Endodermal cell (in vitro differentiated cells): ENCODE measurements at places on chromosomes 5 and 9. TPM values are rescaled to one million over a fixed set of nuclear protein-coding genes. Genes with fewer than 3 reads are reported as not detected.

- DNase-seq, result no peak
Measured at GRCh38 chr5:57181154-57181553, 7.3 kb downstream of the GPBP1 start.

- no peak for DNase-seq
Measured at GRCh38 chr5:66793049-66793448, 196.9 kb downstream of the MAST4 start.

DNA sequence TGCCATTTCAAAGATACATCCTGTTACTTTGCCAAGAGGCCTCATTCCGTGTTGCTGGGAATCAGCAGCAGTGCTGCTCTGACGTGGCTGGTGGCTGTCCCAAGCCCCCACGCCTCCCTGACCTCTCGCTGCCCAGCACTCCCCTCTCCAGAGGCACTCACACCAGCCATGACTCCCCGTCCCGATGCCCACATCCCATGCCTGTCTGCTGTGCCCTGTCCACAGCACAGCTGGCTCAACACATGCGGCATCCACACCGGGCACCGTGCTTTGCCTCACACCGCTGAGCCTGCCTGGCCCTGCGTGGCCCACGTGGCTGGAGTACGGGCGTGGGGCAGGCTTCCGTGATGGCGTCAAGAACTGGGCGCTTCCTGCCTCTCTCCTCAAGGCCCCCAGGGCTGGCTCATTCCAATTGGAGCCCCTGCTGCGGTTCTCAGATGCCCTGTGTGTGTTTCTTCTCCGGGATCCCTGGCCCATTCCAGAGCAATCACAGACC, 7.8 kb upstream of the LCN1 start:
- DNase-seq, result peak; percentile 46

DNA sequence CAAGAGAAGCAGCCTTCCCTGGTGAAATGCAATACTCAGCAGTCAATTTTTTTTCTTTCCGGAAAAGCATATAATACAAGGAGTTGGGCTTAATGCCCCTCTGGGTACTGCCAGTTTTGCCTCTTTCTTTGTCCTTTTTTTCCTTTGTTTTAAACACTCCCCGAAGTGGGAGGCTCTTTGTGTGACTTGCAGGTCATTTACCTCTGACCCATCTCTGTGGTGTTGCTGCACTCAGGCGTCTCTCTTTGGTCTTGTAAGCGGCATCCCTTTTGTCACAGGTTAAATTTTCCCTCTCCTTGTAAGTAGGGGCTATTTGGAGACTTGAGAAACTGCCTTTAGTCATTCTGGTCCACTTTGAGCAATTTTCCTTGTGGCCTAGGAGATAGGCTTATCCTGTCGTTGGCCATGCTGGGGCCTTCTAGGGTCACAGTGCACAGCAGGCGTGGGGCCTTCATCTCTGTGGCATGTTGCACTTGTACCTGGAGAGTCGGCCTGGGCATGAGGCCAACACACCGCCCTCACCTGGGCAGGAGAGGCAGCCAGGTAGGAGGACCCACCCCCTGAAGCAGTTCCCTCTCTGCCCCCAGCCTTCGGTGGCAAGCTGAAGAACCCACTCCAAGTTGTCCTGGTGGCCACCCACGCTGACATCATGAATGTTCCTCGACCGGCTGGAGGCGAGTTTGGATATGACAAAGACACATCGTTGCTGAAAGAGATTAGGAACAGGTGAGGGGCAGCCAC, 27.7 kb upstream of the CTSL start:
- peak; percentile 43 for DNase-seq

GRCh38 chr9:37943345-37944265, 39.7 kb upstream of the SLC25A51 start:
- no peak for DNase-seq

DNA sequence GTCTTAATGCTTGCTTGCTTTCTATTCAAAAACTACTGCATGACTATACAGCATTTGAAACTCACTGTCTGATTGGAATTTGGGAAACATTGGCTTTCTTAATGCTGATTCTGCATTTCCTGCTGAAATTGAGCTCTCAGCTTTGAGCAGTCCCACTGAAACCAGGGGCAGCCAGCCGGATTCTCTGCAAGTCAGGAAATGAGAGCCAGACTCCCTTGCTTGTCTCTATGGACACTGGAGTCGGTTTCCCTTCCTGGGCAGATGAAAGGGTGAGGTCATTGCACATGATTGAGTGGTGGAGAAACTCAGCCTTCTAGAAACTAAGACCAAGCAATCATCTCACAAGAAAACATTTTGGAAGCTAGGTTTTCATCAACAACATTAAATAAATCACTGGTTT, 119.7 kb upstream of the SPATA31C2 start:
- no peak for DNase-seq

GRCh38 chr9:35179347-35180280, 17.8 kb downstream of the UNC13B start:
- DNase-seq, result no peak

DNA sequence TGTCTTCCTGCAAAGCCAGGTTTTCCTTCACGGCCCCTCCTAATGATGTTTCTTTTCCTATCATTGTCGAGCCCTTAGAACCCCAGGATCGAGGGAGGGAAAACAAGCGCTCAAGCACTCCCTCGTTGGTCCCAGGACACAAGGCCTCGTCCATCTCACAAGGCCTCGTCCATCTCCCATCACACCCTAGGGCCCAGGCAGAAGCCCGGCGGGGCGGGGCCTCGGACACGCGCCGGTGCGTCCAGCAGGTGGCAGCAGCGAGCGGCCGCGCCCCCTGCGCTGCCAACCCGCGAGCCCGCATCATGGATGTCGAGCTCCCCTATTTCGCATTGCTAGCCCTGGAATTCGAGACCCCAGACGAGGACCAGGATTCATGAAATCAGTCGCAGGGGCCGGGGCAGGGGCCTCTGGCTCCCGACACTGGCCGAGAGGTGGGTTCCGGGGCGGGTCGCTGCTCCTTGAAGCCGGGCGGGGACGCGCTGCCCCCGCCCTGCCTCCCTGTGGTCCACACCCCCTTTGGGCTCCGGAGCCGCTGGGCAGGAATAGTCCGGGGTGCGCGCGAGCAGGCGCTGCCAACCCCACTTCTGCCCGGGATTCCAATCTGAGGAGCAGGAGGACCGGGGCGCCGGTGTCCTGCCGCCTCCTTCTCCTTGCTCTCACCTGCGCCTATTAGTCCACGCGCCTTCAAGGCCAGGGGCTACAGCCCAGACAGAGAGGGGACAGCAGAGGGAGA, at the start of gene ABLIM3:
Gene ABLIM3, plus strand, starts transcription at position 270 of the 733 bp plus-strand sequence. CDS start 603 bp downstream, outside the sequence.
- DNase-seq, result peak; percentile 93

GRCh38 chr5:168291964-168292785, 730 bp downstream of the WWC1 start:
- peak; percentile 86 for DNase-seq

GRCh38 chr9:96858670-96859069, 4.4 kb upstream of the ZNF782 start:
- DNase-seq, result no peak

- DNase-seq, result no peak
Measured at GRCh38 chr5:160108124-160108523, 11.1 kb downstream of the PWWP2A start.

Gene TLX3
- not detected in 2 replicates for total RNA-seq

Gene PTGES2
- 73.5 and 77.1 TPM in 2 replicates for total RNA-seq

Gene MAPKAP1
- total RNA-seq, result 87.1 and 91.6 TPM in 2 replicates

Gene BTNL9
- total RNA-seq, result not detected in 2 replicates

Gene IFNE
- 0.84 and 1.5 TPM in 2 replicates for total RNA-seq
